ENCODE measurements at places on chromosomes 16 and 17.

DNA sequence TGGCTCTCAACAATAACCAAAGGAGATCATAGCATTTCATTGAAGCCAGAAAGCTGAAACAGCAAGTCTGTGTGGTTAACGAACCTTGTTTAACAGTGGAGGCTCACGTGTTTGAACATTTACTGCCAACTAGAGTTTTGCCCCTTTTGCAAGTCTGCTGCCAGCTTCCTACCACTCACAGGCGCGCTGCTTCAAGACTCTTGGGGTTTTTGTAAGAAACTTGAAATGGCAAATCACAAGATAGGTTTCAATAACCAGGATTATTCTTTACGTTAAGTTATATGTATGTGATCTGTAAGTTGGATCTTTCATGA is 1.2 kb downstream of the SNTB2 start:
- DNase-seq, result peak; percentile 44

GRCh38 chr16:25219070-25219737 is 2.5 kb downstream of the AQP8 start:
- no peak for DNase-seq

DNA sequence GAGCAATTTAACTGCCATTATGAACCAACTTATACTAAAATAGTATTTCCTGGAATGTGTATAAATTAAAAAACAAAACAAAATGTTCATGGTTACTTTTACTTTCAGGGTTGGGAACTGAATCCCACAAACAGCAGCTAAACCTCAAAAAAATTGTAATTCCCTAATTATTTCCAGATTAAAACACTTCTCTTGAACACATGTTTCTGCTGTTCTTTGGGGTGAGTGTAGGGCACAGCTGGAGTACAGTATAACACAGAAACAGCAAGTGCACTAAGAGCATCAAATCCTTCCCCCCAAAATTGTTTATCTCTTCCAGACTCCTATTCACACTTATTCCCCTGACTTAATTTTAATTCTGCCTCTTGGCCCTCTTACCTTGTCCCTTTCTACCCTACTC is 56.4 kb downstream of the KANSL1 start:
- DNase-seq, result no peak

GRCh38 chr16:12362482-12363458 is 386.2 kb downstream of the SNX29 start:
- DNase-seq, result no peak

DNA sequence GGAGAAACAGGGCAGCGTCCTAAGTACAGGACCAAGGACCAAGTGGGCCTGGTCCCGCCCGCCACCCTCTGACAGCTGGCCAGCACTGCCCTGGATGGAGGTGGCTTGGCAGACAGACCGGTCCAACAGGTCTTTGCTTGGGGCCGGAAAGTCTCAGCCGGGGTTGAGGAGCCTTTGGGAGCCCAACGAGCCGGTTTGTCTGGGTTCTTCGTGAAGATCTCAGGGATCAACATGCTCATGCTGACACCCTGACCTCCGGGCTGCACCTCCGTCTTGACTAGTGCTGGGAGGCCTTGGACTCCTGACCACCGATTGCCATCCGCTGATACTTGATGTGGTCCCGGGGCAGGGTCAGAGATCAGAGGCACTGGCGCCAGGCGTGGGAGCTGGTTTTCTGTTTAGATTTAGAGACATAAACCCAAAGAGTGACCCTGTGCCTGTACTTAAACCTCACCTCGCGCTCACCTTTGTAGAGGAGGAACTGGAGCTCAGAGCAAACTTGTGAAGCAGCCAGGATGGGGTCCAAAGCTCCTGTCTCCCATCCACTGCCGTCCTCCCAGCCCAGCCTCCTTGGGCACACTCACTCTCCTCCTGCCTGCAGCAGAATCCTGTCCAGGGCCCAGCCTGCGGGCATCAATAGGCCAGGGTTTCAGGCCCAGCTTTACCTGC is 92.1 kb upstream of the GSE1 start:
- DNase-seq, result no peak

- no peak for DNase-seq
Measured at GRCh38 chr17:74429604-74430384, 2.1 kb upstream of the GPRC5C start.

Data from activated CD4-positive, alpha-beta T cell treated with anti-CD3 and anti-CD28 coated beads, Interleukin-2, amount 10 ng/mL, durations not matched to agents 7 days and 5 days (primary cell).